ENCODE measurements at places on chromosomes 5 and 9.

DNA sequence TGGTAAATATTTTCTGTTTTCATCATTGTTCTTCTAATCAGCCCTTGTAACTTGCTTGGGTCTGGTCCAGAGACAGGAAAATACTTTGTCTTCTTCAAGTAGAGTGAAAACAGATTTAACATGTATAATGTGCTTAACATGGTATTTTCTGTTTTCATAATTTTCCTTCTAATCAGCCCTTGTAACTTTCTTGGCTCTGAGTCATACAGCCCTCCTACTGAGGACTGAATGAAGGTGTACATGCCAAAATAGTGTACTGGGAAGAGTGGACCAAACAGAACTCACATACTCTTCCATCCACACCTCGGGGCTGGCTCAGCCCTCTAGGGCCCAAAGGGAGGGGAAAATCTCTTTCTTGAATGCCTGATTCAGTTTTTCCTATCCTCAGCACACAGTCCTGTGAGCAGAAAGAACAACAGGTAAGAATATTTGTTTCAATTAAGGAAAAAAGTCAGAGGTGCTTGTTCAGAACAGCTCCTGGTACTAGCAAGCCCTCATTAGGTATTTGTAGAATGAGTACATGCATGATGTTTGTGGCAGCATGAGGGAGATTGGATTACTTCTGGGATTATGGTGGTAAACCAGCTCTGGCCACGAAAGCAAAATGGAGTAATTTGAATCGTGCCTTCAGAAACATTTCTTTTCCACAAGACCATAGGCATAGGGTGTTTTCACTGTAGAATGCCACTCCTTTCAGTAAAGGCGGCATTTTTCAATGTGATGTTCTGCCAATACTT lies 24.2 kb upstream of the MACIR start:
- no peak for DNase-seq

DNA sequence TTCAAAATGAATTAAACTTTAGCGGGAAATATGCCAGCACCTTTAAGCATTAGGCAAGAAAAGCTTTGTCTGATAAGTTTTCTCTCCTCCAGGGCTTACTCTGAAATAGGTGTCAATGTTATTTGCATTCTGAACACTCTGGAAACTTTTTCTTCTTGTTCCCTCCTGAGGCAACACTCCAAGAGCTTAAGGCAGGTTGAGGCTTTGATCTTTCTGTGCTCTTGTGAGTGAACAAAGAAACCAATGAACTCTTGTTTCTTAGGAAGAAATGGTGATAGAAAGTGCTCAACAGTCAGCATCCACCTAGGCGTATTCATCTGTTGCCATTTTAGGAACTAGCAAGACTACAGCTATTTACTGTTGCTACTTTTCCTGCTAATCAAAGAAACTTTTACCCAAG lies 259.8 kb downstream of the NFIB start:
- no peak for DNase-seq

DNA sequence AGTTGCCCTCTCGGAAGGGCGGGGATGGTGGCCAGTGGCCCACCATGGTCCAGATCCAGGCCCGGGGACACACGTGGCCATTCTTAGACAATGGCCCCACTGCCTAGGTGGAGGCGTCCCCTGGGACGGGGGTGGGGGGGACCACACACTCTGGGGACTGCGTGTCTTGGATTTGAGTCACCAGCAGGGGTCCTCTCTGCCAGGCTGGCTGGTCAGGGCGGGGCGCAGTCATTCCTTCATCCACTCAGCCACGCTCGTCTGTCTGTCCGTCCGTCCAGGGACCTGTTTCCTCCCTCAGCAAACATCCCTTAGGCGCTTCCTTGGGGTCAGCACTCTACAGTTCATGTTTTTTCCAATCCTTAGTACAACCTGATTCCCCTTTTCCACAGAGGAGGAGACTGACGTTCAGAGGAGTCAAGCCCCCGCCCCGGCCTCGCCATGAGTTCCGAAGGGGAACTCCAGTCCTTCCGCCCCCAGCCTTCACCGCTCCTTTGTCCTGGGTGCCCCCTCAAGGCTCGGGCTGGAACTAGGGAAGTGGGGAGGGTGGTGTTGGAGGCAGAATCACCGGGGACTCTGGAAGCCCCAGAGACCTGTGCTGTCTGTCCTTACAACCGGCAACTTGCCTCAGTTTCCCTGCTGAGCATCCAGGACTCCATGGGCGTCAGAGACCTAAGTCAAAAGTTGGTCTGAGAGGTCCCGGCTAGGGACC lies 276.6 kb upstream of the MVB12B start:
- no peak for DNase-seq

- DNase-seq, result no peak
These were observed 1.1 kb downstream of the GALNT10 start for GRCh38 chr5:154191467-154192261.

GRCh38 chr9:95185956-95186355 lies 131.6 kb downstream of the FANCC start:
- no peak for DNase-seq

DNA sequence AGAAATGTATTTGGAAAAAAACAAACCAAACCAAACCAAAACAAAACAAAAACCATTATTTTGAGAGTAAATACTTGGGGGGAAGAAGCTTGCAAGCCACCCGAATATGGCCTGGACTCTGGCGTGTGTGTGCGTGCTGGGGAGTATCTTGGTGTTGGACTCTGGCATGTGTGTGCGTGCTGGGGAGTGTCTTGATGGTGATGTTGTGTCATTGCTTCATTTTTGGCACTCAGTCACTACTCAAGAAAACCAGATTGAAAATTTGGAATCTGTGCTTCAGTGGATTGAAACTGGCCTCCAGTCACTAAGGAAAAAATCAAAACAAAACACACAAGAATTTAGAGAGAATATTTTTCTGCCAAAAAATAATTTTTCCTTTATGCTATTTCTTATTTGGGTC lies 76.1 kb downstream of the ARRDC3 start:
- DNase-seq, result no peak

Measured in activated T-cell treated with anti-CD3 and anti-CD28 coated beads for 1 hour (primary cell).